Bronchial epithelial cell (primary cell): ENCODE measurements at places on chromosomes 12 and 14. TPM values are rescaled to one million over a fixed set of nuclear protein-coding genes. Genes with fewer than 3 reads are reported as not detected.

C3AR1 gene
- not detected in 2 replicates for total RNA-seq

GRCh38 chr14:64912261-64912660 is 2.0 kb upstream of the CHURC1 start:
- DNase-seq, result no peak

GRCh38 chr12:39393179-39393578 is 49.7 kb downstream of the KIF21A start:
- DNase-seq, result no peak

GRCh38 chr14:104749111-104749649 is 3.8 kb upstream of the SIVA1 start:
- DNase-seq, result peak; percentile 78
